ENCODE measurements at places on chromosomes 3 and 15. TPM values are rescaled to one million over a fixed set of nuclear protein-coding genes. Genes with fewer than 3 reads are reported as not detected.
A peak's percentile ranks its signal among the peaks of the same experiment; 100 is the strongest.

DNA sequence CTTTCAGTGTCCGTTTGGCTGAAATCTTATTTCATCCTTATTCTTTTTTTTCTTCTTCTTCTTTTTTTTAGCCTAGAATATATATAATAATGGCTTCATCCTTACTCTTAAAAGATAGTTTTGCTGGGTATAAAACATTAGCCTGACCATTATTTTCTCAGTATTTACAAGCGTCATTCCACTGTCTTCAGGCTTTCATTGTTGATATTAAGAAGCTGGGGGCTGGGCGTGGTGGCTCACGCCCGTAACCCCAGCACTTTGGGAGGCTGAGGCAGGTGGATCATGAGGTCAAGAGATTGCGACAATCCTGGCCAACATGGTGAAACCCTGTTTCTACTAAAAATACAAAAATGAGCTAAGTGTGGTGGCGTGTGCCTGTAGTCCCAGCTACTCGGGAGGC is 10.6 kb downstream of the ZNF710 start:
- DNase-seq, result no peak

- DNase-seq, result peak; percentile 79
These were observed 266.1 kb downstream of the CGGBP1 start for GRCh38 chr3:87792534-87793336.

DNA sequence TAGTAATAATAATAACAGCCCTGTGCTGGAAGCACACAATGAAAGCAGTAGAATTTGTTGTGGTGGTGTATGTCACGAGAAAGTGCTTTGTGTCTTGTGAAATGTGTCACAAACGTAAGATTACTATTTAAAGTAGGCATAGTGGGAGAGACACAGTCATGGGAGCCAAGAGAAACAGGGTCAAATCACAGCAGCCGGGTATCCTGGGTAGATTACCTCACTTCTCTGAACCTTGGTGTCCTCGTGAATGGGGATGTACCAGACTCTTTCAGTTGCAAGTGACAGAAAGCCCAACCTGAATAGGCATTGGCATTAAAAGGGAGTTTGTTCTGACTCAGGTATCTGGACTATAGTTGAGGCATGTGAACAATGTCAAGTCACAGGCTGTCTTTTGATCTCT is 29.1 kb upstream of the SRGAP3 start:
- DNase-seq, result no peak

GRCh38 chr3:128855569-128855968 is 23.9 kb upstream of the ACAD9 start:
- no peak for DNase-seq

LRTM1 gene
- total RNA-seq, result not detected

DNA sequence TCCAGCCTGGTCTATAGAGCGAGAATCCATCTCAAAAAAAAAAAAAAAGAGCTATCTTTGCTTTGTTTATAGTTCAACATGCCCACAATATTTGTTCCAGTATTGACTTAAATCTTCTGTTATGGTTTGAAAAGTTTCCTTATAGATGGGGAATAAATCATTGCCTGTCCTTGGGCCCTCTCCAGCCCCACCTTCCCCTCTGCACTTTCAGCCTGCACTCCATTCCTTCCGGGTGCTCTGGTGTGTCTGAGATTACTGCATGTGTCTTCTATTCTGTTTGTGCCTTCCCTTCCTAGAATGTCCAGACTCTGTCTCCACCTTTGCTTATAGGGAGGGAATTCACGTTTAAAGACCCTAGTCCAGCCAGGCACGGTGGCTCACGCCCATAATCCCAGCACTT is 25.2 kb upstream of the GPX1 start:
- DNase-seq, result no peak

RBP2 gene
- total RNA-seq, result not detected

COL6A5 gene
- total RNA-seq, result 0.84 TPM

GOLGA6L10 gene
- 0.39 TPM for total RNA-seq

UCN2 gene
- 6.3 TPM for total RNA-seq

GRCh38 chr3:186502966-186503712 is 41.0 kb downstream of the CRYGS start:
- DNase-seq, result no peak

GRCh38 chr15:34889476-34889875 is 80.1 kb downstream of the AQR start:
- no peak for DNase-seq

GRCh38 chr3:156763931-156764720 is 62.0 kb upstream of the LEKR1 start:
- no peak for DNase-seq

All from lower leg skin (tissue), 4 donors.